ENCODE measurements at places on chromosomes 16 and 17.

- no peak for DNase-seq
Observed at GRCh38 chr17:74156878-74157277, 46.6 kb upstream of the RPL38 start.

DNA sequence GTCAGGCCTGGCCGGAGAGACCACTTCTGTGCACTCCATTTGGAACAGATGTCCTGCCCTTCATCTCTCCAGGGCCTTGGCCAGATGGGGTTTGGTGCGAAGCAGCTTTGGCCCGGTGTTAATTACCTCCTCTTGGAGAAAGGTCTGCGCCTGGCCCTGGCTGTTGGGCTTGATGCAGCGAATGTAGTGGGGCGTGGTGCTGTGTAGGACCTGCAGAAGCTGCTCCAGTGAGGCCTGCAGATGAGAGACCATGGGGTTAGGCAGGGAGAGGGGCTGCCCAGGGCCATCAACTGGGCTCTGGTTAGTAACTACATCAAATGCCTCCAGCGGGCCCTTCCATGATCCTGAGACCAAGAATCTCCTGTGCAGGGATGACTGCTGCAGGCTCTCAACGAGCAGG is 18.7 kb downstream of the ZNHIT3 start:
- DNase-seq = no peak

DNA sequence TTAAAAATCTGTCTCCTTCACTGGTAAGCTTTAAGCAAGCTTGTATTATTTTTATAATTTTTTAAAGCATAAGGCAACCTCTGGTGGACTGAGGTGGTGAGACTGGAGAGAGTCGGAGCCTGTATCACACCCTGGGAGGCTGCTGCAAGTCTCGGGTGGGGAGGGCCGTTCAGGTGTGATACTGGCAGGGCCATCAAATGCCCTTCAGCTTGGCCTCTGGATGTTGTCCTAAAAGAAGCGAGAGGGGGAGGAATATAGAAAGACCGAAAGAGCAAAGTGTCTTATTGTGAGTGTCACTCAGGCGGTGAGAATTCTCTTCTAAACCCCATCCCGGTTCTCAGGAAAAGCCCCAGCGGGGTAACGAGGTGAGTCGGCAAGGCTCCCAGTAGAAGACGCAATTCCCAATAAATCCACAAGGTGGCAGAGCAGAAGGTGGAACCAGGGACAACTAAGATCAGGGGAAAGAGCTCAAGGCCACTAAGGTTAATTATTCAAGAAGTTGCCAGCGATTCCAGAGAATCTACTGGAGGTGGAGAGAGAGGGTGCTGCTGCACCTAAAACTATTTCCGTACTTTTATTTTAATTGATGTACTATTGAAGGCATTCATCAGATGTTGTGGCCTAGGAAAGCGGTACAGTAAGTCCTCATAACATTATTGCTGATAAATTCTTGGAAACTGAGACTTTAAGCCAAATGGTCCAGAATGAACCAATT is 14.1 kb downstream of the C17orf67 start:
- DNase-seq = peak; percentile 75

DNA sequence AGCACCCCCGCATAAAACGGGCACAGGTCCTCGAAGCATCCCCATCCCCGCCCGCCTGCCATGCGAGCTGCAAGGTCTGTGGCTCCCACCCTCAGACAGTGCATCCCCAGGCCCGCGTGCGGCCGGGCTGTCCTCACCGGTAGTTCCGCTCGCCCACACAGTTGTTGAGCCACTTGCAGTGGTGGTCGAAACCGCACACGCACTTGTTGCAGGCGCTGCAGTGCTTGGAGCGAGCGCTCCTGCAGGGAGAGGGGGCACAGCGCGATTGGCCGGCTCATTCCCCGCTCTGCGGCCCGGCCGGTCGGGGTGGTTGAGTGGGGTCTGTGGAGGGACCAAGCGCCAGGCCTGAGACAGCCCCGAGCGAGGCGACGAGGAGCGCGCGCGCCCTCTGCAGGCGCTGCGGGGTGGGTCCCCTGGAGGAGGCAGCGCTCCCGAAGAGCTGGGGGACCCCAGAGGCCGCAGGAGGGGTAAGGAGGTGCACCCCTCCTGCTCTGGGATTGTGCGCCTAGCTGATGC is 6.0 kb upstream of the TPPP3 start:
- DNase-seq = no peak

GRCh38 chr16:63289834-63290460 is 1253.7 kb upstream of the CDH8 start:
- DNase-seq = peak; percentile 9

GRCh38 chr17:72465191-72466024 is 344.6 kb downstream of the SOX9 start:
- peak; percentile 81 for DNase-seq

- no peak for DNase-seq
Observed at GRCh38 chr17:46763416-46763815, 55.1 kb downstream of the WNT3 start.

GRCh38 chr17:67689534-67690177 is 28.1 kb upstream of the NOL11 start:
- DNase-seq = peak; percentile 78

DNA sequence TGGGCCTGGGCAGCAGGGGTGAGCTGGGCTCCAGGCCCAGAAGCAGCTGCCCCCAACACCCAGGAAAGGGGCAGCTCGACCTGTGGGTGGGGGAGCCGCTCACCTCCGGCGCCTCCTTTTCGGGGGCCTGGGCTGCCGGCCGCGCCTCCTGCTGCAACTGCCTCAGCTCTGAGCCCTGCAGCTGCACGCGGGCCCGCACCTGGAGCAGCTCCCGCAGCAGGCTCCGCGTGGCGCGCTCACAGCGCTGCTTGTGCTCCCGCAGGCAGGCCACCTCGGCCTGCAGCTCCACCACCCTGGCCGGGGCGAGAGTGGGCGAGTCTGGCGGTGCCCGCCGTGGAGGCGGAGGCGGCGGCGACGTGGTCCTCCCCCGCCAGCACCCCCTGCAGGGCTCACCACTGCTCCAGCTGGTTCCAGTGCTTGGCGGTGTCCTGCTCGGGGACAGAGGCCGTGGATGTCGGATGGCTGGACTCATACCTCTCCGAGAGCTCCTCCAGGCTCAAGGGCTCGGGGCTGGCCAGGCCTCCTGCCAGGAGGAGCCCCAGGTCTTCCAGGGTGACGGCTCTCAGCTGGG is 868 bp downstream of the CCDC154 start:
- DNase-seq = no peak

DNA sequence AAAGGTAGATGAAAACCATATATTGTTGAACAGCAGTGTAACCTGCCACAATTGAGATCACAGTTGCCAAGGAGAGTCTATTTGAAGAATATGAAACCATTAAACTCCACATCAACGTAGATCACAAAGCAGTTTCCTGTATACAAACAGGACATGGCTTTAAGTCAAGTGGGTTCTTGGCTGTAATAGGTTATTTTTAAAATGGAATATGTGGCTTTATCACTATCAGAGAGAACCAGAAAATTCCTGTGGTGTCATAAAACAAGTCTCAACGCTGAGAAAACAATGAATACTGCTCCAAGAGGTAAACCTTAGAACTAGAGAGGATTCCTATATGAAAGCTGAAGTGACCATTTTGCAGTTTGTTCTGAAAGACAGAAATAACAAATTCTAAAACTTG is 999.7 kb downstream of the CDH11 start:
- peak; percentile 10 for DNase-seq

DNA sequence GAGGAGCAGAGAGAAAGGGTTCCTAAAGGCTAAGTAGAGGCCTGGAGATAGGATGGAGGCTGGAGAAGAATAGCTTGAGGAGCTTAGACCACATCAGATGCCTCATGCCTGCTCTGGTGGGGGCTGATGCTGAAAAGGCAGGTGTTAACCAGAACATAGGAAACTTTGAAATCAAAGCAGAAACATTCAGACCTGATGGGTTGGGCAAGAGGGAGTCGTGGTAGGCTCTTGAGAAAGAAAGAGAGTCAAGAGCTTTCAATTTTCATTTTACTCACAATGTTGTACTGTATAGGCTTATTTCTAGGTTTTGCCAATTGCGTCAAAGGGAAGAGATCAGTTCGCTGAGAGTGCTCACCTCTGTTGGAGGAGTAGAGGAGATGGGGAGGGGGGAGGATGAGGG is 406.6 kb upstream of the SALL1 start:
- no peak for DNase-seq

DNA sequence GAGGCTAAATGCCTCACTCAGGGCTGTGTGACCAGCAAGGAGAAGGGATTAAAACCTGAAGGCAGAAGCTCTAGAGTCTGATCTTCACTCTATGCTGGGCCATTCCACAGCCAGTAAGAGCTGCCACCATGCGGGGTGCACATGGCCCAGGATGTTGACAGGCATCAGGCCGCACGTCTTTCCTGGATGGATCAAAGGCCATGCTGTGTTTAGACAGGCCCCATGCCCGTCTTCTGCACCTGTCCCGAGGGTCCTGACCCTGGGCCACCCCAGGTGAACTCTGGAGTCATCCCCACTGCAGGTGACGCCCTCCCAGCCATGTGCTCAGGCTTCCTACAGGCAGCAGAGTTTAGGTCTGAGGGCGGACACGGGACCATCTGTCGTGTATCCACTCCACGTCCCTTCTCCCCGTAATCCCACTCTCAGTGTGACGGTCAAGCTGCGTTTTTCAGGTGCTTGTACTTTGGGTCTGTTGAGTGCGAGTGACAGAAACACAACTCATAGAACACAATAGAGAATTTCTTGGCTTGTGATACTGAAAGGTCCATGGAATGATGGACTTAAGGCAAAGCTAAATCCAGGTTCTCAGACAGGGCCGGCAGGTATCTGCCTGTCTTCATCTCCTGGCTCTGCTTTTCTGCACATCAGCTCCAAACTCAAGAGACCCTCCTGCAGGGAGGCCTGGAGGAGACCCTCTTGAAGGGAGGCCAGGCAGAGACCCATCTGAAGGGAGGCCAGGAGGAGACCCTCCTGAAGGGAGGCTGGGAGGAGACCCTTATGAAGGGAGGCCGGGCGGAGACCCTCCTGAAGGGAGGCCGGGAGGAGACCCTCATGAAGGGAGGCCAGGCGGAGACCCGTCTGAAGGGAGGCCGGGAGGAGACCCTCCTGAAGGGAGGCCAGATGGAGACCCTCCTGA is 13.2 kb downstream of the ZNF469 start:
- no peak for DNase-seq

DNA sequence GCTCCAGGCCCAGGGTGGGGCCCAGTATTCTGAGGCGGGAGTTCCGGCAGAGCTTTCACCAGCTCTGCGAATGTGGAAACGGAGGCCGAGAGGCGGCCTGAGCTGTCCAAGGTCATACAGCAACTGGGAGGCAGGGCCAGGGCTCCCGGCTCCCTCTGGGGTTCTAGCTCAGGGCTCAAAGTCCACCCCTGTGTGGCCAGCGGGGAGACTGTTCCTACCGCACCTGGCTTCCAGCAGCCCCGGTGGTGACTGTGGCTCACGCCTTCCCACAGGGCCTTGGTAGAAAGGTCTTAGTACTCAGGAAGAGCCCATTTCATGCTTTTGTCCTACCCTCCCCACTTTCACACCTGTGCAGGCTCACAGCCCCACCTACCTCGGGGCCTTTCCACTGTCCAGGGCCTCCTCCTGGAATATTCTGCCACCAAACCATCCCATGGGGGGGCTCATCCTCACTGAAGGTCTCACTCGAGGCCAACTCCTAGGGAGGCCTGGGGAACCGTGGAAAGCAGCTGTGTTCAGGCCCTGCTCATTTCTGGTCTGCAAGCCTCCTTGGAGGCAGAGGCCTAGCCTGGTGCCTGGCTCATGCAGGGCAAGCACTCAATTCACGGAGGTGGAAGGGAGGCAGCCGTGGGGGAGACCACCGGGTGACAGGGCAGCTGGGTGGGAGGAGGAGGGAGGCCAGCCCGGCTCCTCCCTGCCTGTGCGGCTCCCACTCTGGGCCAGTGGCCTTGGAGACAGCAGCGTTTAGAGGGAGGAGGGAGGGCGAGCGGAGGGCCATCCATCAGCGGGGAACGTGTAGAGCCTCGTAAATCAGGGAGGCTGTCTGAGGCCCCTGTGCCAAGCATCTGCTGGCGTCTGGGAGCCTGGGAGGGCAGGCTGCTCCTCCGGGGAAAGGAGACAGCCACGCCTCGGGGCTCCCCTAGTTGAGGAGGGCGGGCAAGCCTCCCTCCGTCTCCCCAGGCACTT is 12.7 kb upstream of the DOC2B start:
- no peak for DNase-seq

GRCh38 chr17:7747635-7748071 is 30.1 kb downstream of the DNAH2 start:
- peak; percentile 76 for DNase-seq

DNA sequence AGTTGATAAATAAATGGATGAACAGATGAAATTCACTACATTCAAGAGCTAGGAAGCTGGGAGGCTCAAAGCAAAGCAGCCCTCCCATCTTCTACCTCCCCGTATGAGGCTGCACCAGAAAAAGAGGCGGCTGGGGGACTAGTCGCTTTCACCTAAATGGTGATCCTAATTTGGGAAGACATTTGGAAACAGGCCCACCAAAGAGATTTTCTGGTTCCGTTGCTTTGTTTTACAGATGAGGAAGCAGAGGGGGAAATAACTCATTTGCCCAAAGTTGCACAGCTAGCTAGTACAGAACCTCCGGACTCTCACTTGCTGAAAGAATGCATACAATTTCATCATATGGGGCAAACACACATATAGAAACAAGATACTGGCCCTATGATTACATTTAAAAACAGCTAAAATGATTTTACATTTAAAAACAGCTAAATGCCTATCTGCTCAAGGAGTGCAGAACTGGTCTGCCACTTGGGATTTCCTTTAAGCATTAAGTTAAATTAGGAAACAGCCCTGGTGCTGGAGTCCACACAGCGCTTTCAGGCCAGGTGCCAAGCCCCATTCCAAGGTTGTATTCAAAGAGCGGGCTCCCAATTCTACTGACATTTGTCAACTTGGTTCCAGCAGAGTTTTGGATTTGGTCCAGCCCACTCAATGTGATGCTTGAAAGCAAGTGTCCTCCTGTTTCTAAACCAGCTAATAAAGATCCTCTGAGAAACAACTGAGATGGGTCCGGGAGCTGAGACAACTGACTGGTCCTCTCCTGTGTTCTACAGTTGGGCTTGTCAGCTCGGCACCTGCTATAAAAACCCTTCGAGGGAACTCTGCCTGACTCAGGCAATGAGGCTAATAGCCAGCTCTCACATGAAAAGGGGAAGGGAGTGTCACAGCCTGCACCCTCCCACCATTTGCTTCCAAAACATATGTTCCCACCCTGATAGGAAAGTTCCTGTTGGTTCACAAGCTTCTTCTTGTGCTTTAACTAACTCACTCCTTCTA is 11.7 kb downstream of the ERN1 start:
- DNase-seq = peak; percentile 19

All from choroid plexus epithelial cell (primary cell).